EL (cell line): ENCODE measurements at places on chromosomes 13 and 19.

GRCh38 chr19:6234527-6234926, 45.2 kb downstream of the MLLT1 start:
- DNase-seq: no peak

DNA sequence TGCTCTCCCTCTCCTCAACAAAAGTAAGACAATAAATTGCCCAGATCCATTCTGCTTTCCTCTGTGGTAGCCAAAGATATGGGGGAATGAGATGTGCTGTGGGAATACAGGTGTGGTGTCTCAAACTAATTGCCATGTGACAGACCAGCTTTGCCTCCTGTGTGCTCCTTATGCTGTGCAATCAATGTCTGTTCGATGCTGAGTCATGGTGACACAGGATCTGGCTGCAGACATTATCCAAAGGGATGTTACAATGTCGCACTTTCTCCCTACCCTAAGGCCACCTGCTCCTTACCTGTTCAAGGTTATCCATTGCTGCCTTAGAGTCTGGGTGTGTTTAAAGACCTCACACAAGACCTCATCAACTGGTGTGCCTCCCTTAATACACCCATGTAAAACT, 32.5 kb downstream of the FGF14 start:
- no peak for DNase-seq

DNA sequence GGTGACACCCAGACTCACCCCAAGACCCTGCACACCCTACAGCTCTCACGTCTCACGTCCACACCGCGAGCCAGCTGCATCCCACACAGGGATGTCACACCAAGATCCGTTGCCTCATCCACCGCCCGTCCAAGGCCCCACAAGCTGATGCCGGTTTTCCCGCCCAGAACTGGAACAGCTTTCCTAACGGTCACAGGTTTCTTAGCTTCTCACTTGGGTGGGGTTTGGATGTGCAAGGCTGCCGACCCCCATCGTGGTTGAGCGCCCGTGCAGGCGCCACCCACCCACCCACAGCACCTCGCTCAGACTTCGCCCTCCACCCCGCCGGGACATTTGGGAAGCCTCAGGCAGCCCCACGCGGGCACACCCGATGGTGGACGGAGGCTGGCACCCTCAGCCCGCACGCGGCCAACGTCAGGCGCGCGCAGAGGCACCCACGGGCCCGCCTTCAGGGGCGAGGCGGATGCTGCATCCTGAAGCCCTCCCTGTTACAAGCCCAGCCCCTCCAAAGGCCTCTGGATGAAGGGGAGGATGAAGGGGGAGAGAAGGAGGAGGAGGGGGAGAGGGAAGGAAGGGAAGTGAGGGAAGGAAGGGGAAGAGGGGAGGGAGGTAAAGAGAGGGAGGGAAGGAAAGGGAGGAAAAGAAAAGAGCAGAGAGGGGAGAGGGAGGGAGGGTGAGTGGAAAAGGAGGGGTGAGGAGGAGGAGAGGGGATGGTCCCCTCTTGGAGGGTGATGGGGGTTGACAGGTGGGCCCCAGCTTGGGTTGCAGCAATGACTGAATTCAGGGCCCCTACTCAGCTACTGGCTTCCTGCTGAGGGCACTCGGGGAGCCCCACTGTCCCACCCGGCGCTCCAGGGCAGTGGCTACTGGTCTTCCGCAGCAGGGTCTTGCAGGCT, 12.8 kb downstream of the ONECUT3 start:
- DNase-seq: no peak

DNA sequence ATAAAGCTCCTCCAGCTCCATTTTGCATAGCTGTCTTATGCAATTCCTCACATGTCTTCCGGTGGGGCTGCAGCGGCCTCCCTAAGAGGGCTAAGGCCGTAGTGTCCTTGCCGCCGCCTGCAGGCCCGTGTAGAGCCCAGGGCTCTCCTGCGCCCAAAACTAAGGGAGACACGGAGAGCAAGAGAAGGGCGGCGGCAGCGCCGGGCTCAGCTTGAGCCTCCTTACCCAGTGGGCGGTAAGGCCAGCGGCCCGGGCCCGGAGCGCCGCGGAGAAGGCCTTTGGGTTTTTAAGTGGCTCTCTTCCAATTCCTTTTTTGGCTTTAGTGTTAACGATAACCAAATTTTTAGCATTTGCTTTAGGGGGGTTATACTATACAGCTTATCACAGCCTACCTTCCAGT, 30.1 kb downstream of the ZNF677 start:
- DNase-seq: no peak

- peak; percentile 77 for DNase-seq
These were observed 6.9 kb downstream of the KCTD12 start for GRCh38 chr13:76879203-76879882.
